Epithelial cell of esophagus (primary cell): ENCODE measurements at places on chromosomes 7 and 10.

- DNase-seq = peak; percentile 57
These were observed 337.5 kb upstream of the KCND2 start for GRCh38 chr7:119935418-119936025.

DNA sequence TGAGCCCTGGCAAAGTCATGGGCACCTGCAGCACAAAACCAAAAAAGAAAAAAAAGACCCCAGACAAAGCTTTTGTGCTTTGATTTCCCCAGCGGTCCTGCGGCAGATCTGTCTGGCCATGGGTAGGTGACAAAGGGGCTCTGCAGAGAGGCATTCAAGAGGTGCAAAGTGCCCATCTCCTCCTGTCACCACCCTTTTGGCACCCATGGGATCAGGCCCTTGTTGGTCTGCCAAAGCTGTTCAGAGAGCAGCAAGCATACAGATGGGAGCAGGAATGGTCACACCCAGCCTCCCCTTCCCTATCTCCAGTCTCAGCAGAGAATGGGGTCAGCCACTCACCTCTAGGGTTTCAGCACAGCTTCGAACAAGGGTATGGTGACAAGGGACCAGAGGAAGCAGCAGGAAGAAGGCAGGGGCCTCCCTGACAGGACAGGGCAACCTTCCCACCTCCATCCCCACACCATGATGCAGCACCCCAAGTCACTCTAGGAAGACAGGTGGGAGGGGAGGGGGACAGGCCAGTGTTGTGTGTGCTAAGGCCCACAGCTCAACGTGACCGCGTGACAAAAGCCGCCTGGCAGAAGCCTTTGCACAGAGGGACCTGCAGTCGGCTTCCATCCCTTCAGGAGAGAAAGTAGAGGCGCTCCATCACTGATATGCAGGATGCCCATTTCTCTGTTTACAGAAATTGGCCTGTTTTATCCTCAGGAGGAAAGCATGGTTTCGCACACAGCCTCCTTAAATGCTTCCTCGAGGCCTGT lies 6.3 kb downstream of the CAMK2G start:
- DNase-seq = no peak

GRCh38 chr7:40720416-40720815 lies 585.6 kb downstream of the SUGCT start:
- peak; percentile 67 for DNase-seq

DNA sequence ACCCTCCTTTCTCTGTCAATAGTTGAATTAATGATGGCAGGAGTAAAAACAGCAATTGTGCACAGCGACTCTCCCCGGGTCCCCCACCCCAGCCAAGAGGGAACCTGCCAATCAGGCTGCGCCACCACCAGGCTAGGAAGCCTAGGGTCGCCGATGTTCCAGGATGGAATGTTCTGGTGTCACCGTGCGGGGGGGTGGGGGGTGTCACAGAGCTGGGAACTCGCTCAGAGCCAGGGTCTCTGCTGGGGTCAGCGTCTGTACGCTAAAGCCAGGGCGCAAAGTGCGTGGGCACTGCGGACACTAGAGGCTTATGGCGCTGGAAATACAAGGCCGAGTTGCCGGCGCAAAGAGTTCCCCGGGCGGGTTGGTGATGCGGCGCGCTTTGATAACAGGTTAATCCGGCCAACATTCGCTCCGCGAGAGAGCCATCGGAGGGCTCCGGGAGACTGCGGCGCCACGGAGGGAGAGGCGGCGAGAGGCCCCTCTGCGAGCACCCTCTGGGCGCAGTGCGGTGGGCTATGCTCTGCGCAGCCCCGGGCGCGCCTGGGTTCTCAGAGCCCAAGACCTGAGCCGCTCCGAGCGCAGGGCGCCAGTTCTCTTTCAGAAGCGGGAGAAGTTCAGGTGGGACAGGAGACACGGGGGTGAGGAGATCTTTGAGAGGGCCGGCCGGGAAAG lies 192.3 kb downstream of the EMX2 start:
- no peak for DNase-seq

DNA sequence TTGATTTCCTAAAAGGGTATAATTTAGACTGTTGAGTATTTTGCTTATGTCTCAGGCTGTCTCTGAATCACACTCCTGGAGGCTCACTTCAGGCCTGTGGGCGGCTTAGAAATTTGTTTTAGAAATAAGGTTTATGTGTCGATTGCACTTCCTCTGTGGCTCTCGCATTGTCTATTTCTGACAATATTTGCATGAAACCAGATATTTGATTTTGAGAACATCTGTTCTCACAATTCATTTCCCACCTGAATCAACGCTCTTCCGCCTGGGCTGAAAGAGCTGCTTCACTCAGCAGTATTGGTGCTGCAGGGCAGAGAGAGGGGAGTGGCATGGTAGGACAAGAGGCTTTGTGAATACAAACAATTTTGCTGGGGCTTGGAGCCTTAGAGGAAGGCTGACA lies 262.0 kb downstream of the ADRA2A start:
- DNase-seq = no peak

GRCh38 chr10:124325633-124325914 lies 93.1 kb downstream of the OAT start:
- DNase-seq = no peak

DNA sequence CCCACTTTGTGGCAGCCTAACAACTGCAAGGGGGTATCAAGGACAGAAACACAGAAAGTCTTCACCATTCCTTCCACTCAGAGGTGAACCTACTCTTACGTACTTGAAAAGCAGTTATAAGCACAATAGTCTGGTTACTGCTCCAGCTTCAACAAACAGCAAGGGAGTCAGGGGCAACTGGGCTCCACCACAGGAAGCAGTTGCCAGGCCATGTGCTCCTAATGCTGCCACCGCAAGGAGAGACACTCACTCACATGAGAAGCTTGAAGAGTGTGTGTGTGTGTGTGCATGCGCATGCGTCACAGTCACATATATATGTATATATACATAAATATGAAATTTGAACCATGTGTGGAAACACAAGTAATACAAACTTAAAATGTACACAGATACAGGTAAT lies 65.5 kb downstream of the GRB10 start:
- DNase-seq = no peak

DNA sequence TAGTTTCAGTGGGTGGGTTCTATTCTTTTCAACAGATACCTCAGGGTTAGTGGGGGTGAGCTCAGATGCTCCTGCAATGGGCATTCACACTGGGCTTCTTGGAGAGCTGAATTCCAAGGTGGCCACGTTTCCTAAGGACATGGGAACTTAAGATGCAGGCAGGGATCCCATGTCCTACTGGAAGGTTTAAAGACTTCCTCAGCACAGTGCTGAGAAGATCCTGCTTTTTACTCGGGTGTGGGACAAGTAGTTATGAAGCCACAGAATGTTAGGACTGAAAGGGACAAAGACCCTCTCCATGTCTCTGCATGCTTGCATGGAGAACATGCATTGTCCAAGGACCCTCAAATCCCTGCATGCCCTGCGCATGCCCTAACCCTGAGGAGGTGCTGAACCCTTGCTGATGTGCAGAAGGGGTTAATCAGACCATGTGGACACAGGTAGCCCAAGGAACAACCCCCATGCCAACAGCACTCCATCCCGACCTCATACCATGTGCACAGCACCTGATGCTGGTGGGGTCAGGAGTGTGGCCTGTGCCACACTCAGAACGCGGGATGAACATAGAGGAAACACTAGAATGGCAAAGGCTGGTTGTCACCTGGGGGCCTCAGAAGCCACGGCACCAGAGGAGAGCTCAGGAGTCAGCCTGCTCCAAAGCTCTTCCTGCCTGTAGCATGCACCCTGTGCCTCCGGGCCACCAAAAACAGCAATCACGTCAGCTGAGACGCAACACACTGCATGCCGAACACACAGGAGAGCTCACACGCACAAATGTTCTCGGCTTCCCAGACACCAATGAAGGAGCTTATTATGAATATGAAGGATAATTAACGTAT lies 15.2 kb downstream of the IL2RA start:
- no peak for DNase-seq

GRCh38 chr7:33357846-33358245 lies 228.5 kb downstream of the BBS9 start:
- DNase-seq = no peak

DNA sequence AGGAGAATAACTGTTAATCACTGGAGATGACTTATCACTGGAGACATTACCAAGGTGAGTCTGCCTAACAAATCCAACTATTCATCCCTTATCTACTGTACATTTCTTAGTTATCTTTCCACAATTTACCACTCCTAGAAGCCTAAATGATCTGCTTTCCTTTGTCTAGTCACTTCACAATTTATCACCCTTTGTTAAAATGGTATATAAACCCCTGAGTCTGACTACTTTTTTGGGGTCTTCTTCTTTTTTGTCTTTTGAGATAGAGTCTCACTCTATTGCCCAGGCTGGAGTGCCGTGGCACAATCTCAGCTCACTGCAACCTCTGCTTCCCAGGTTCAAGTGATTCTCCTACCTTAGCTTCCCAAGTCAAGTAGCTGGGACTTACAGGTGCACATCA lies 66.0 kb upstream of the SEPHS1 start:
- no peak for DNase-seq
